ENCODE measurements at places on chromosomes 13 and 19. TPM values are rescaled to one million over a fixed set of nuclear protein-coding genes. Genes with fewer than 3 reads are reported as not detected.

RASGRP4 gene
- not detected for total RNA-seq

RFPL4A gene
- not detected for total RNA-seq

FCAR gene
- not detected for total RNA-seq

CACTIN gene
- total RNA-seq: 29.1 TPM

GJB6 gene
- total RNA-seq: not detected

NXNL1 gene
- total RNA-seq: not detected

CD177 gene
- total RNA-seq: 0.25 TPM

ZNF443 gene
- 3.7 TPM for total RNA-seq

FGF14 gene
- 0.33 TPM for total RNA-seq

SLC1A6 gene
- under 0.01 TPM for total RNA-seq

UBE2L5 gene
- not detected for total RNA-seq

ANKLE1 gene
- 1.00 TPM for total RNA-seq

Measured in uterine smooth muscle cell (primary cell).